CD4-positive, CD25-positive, alpha-beta regulatory T cell (primary cell): ENCODE measurements at places on chromosomes 4 and X.

DNA sequence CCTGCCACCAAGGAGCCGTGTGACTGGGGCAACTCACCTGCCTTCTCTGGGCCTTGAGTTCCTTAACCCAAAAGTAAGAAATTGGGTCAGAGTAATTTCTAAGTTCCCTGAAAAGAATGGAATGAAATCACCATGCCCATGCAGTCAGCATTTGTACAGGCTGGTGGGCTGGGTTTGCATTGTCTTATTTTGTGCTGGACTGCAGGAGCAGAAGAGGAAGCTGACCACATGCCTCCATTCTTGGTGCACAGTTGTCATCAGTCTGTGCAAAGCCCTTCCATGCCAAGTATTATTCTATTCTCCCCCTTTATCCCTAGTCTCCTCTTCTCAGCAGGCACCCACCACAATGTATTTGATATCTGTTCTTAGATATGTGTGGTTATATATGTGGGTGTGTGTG is 56.3 kb downstream of the FHDC1 start:
- DNase-seq = no peak

- no peak for DNase-seq
Measured at GRCh38 chr4:188905248-188905647, 766.0 kb downstream of the TRIML1 start.

- DNase-seq = no peak
Measured at GRCh38 chr4:28709891-28710290, 1849.2 kb downstream of the STIM2 start.

- no peak for DNase-seq
Measured at GRCh38 chrX:17038277-17038676, 91.8 kb downstream of the REPS2 start.

DNA sequence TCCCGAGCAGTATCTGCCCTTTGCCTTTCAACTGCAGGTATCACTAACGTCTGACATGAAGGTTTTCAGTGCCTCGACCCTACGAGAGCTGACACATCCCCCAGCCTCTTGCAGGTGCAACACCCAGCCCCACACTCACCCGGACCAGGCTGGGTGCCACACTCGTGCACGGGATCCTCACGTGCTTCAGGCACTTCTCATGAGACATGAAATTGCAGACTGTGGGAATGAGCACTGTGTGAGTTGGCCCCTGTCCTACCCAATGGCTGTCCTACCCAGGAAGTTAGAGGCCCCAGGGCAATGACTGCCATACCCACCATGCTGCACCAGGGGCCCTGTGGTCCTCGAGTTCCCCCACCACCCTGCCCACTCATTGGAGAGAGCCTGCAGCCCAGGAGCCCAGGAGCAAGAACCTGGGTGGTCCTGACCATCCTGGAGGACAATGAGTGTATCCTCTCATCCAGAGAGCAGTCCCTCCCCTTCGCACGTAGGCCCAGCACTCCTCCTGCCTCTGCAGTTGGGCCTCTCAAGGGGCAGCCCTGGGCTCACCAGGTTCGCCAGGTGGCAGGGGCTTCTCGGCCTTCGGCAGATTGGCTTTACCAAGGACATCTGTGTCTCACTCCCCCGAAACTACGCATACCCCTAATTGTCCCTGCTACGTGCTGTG is 2.4 kb downstream of the DGKQ start:
- no peak for DNase-seq

DNA sequence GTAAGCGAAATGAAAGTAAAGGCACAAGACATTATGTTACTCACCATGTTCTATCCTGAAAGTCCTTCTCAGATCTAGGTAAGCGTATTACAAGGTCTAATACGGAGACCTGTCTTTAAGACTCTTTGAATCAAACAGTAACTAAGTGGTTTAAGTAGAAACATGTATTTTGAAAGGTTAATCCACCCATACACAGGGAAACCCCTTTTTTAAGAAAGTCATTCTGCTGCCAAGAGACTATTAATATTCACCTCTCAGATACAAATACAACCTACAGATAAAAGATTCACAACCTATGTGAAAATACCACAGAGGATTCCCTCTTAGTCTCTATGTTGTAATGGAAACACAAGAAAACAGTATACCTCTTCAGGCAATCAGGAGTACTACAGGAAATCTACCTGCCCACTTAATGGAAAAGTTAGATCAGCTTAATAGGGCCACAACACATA is 63.2 kb upstream of the TNIP3 start:
- peak; percentile 32 for DNase-seq
